HFFc6 (cell line): ENCODE measurements at places on chromosomes 12 and 14. TPM values are rescaled to one million over a fixed set of nuclear protein-coding genes. Genes with fewer than 3 reads are reported as not detected.

GRCh38 chr14:60590991-60591414, 58.3 kb downstream of the SIX1 start:
- peak; percentile 15 for DNase-seq
- no peak overlapping the region for H3K27ac ChIP-seq
- peaks cover 6% of the 10 kb centered on the region for H3K4me1 ChIP-seq
- no peaks in the 10 kb centered on the region for H3K36me3 ChIP-seq
- no peak overlapping the region for H3K4me3 ChIP-seq
- no peaks in the 10 kb centered on the region; the same call in 1 of the 2 replicates for H3K27me3 ChIP-seq

DNA sequence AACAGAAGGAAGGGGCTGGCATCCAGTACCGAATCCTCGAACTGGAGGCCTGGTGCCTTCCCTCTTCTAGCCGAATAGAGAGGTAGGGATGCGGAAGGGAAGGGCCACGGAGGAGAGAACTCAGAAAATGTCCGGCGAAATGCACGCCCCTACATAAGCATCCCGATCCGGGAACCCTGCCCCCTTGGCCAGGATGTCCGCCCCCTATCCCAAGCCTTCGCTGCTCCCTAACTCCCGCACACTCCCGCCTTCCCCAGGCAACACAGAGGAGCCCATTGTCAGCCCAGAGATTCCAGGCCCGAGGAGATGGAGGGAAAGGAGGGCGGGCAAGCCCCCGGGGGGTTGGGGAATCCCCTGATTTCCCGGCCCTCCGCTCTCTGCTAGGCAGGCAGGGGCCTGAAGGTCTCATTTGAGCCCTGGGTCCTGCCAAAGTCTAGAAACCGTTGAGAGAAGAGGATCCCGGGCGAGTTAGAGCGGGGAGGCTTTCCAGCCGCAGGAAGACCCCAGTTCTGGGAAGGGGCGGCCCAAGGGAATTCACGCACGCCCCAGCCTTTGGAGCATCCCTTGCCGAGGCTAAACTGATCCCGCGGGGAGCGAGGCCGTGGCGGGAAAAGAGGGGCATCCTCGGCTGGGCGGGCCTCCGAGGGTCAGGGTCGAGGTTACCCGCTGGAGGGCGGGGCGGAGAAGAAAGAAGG, 569 bp upstream of the ARHGEF40 start:
- H3K27ac ChIP-seq, result peak overlapping the region; percentile 84
- H3K36me3 ChIP-seq, result peaks cover 7% of the 10 kb centered on the region
- peak overlapping the region; percentile 88 for H3K4me3 ChIP-seq
- DNase-seq, result no peak
- peaks cover 5% of the 10 kb centered on the region for H3K27me3 ChIP-seq

GRCh38 chr14:96285667-96286066, 29.7 kb downstream of the BDKRB1 start:
- H3K36me3 ChIP-seq, result peaks cover 5% of the 10 kb centered on the region; the same call in 1 of the 2 replicates
- no peak overlapping the region; the same call in 1 of the 2 replicates for H3K4me3 ChIP-seq
- no peaks in the 10 kb centered on the region for H3K27me3 ChIP-seq
- peaks cover 7% of the 10 kb centered on the region; the same call in 1 of the 2 replicates for H3K4me1 ChIP-seq

- DNase-seq, result peak; percentile 32
- peaks cover 24% of the 10 kb centered on the region; the same call in 1 of the 2 replicates for H3K36me3 ChIP-seq
- H3K27ac ChIP-seq, result no peak overlapping the region
- no peaks in the 10 kb centered on the region for H3K27me3 ChIP-seq
- peaks cover 34% of the 10 kb centered on the region for H3K4me1 ChIP-seq
Observed at GRCh38 chr12:42744539-42745182, 155.1 kb upstream of the PRICKLE1 start.

GRCh38 chr14:35046751-35047536, 872 bp downstream of the FAM177A1 start:
- peaks cover 19% of the 10 kb centered on the region; the same call in 1 of the 2 replicates for H3K36me3 ChIP-seq
- peak overlapping the region; percentile 99 for H3K4me3 ChIP-seq
- no peak for DNase-seq

- H3K4me1 ChIP-seq, result peaks cover 40% of the 10 kb centered on the region
- no peak for DNase-seq
- H3K36me3 ChIP-seq, result no peaks in the 10 kb centered on the region
Observed at GRCh38 chr12:92369056-92369455, 223.4 kb upstream of the BTG1 start.

GRCh38 chr12:105107171-105107493, 399 bp upstream of the WASHC4 start:
- peak overlapping the region; percentile 91 for H3K4me3 ChIP-seq
- no peak for DNase-seq
- peaks cover 10% of the 10 kb centered on the region for H3K36me3 ChIP-seq
- peaks cover 41% of the 10 kb centered on the region for H3K4me1 ChIP-seq
- H3K27me3 ChIP-seq, result peaks cover 4% of the 10 kb centered on the region; the same call in 1 of the 2 replicates

Gene AQP5
- not detected in 3 replicates for total RNA-seq

DNA sequence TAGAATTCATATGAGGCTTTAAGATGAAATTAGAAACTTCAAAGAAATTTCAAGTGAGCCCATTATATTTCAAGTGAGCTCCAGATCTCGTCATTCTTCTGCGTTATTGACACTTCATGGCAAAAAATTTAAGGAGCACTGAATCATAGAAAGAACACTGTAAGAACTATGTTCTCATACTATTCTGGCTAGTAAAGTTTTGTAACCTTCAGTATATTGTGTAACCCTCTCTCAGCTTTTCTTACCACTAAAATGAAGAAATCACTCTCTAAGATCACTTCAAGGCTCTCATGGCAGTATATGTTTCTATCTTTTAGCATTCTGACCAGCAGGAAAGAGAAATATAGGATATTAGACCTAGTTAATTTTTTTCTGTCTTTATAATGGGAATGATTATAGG, 6.3 kb downstream of the GPHN start:
- DNase-seq, result no peak
- H3K27me3 ChIP-seq, result no peaks in the 10 kb centered on the region; the same call in 1 of the 2 replicates
- no peaks in the 10 kb centered on the region for H3K36me3 ChIP-seq
- H3K4me3 ChIP-seq, result no peak overlapping the region
- no peak overlapping the region for H3K27ac ChIP-seq
- peaks cover 20% of the 10 kb centered on the region for H3K4me1 ChIP-seq

GRCh38 chr14:100898935-100899883, 4.3 kb downstream of the RTL1 start:
- no peak overlapping the region for H3K4me3 ChIP-seq
- H3K27me3 ChIP-seq, result peaks cover 48% of the 10 kb centered on the region
- peaks cover 7% of the 10 kb centered on the region; the same call in 1 of the 2 replicates for H3K36me3 ChIP-seq
- H3K4me1 ChIP-seq, result no peaks in the 10 kb centered on the region
- no peak overlapping the region for H3K27ac ChIP-seq

GRCh38 chr12:98639491-98639890, 5.1 kb downstream of the IKBIP start:
- no peak overlapping the region for H3K4me3 ChIP-seq
- H3K4me1 ChIP-seq, result peaks cover 62% of the 10 kb centered on the region
- H3K36me3 ChIP-seq, result peaks cover 7% of the 10 kb centered on the region; the same call in 1 of the 2 replicates
- no peak overlapping the region for H3K27ac ChIP-seq
- DNase-seq, result no peak
- H3K27me3 ChIP-seq, result no peaks in the 10 kb centered on the region; the same call in 1 of the 2 replicates

Gene CEBPE
- total RNA-seq, result not detected in 3 replicates

Gene CLEC4A
- 0.25 to 0.96 TPM (median 0.38 TPM) in 3 replicates for total RNA-seq

Gene NKX2-1
- total RNA-seq, result not detected in 3 replicates

DNA sequence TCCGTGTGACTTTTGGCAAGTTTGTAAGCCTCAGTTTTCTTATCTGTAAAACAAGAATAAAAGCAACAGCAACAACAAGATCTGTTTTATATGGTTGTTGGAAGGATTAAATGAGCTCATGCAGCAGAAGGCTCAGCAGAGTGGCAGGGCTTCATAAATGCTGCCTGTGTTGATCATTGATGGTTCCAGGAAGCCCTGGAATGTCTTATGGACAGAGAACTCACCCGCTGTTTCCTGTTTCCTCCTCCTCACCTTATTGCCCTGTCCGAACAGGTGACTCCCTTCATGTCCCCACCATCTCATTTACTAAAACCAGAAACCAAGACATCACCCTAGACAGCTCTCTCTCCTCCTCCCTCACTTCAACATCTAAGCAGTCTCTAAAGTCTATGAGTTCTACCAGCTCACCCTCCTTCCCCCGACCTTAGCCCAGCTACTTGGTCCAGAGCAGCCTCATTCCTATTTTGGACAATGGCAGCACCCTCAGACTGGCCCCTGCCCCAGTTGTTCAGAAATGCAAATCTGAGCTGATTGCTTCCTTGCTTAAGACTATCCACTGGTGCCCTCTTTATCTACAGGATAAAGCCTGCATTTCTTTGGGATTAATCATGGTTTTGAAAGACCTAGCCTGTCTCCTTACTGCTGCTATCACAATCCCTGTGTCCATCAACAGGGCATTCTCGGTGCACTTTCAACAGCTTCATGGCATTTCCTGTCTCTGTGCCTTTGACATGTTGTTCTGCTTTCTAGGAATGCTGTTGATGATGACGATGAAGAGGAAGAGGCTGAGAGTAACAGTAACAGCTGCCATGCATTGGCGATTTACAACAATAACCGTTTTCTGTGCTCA, 21.4 kb upstream of the GSG1 start:
- DNase-seq, result peak; percentile 62
- H3K27me3 ChIP-seq, result no peaks in the 10 kb centered on the region
- H3K4me3 ChIP-seq, result peak overlapping the region; percentile 8; the same call in 1 of the 2 replicates
- no peaks in the 10 kb centered on the region for H3K36me3 ChIP-seq
- peak overlapping the region; percentile 20 for H3K27ac ChIP-seq

GRCh38 chr14:61113561-61114225, 132.6 kb downstream of the SLC38A6 start:
- no peak for DNase-seq
- no peak overlapping the region for H3K27ac ChIP-seq
- H3K27me3 ChIP-seq, result peaks cover 3% of the 10 kb centered on the region
- peaks cover 19% of the 10 kb centered on the region for H3K4me1 ChIP-seq

Gene KCNC2
- total RNA-seq, result not detected in 3 replicates

GRCh38 chr12:80756875-80757274, 40.2 kb downstream of the MYF5 start:
- no peak overlapping the region; the same call in 1 of the 2 replicates for H3K4me3 ChIP-seq
- H3K27me3 ChIP-seq, result peaks cover 1% of the 10 kb centered on the region
- peaks cover 10% of the 10 kb centered on the region; the same call in 1 of the 2 replicates for H3K36me3 ChIP-seq
- peaks cover 49% of the 10 kb centered on the region for H3K4me1 ChIP-seq
- no peak overlapping the region; the same call in 1 of the 2 replicates for H3K27ac ChIP-seq
